HT1080 (cell line): ENCODE measurements at places on chromosomes 7 and 10. TPM values are rescaled to one million over a fixed set of nuclear protein-coding genes. Genes with fewer than 3 reads are reported as not detected.

DNA sequence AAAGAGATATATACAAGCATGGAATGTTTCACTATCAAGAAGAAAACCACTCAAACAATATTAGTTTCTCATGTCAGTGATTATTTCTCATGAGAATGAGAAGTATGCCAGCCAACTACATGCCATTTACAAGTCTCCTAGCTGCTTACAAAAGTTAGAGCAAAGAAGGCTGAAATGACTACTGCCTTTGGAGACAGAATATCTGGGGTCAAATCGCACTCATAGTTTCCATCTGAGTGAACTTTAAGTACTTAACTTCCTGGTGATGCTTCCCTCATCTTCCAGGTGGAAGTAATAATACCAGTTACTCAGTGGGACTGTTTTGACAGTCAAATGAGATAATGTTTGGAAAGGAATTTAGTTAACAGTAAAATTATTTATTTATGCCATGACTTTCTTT lies 42.0 kb upstream of the RHOBTB1 start:
- DNase-seq: no peak

GRCh38 chr10:2817940-2818636 lies 249.3 kb upstream of the PFKP start:
- DNase-seq: no peak

- DNase-seq: no peak
Measured at GRCh38 chr10:129102906-129103693, 363.9 kb upstream of the MGMT start.

GRCh38 chr10:121648059-121648458 lies 49.8 kb upstream of the FGFR2 start:
- no peak for DNase-seq

DNA sequence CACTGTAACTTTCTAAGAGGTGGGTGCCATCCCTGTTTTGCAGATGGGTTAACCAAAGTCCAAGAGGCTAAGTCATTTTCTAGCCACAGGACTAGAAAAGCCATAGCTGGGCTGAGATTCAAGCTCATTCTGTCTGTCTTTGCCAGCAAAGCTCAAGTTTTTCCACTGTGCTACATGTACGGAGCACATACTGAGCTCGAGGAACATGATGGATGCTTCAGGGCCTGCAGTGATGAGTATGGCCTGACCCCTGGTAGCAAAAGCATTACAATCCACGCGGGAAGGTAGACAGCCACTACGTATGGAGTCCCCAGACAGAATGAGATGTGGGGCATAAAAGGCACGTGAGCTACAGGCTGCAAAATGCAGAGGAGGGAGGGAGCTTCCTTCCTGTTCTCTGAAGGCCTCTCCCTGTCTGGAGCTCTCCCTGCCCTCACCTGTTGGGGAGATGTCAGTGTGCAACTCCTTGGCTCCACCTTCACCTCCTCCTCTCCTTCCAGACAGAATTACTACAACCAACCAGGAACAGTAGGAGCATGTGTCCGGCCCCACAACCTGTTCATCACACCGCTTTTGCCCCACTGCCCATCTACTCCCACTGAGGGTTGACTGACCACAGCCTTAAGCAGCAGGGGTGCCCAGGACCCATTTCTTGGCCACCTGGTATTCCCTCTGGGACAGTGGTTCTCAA lies 16.4 kb downstream of the ITPRIP start:
- no peak for DNase-seq

DNA sequence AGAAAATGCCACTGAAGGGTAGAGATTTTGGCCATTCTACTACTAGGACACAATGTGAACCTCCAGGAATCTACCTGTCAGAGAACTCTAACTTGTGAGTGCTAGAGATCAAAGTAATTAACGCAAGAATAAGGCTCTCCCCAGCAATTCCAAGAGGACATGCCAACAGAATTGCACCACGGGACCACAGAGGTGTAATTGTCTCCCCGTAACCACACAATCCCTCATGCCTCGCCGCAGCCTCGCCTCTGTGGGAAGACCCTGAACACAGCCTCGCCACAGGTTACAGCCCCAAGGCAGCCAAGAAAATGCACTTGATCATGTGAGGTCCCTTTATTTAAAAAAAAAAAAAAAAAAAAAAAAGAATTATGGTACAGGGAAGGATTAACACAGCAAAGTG lies 29.5 kb downstream of the CDCA7L start:
- no peak for DNase-seq

GRCh38 chr7:111763221-111763801 lies 201.0 kb upstream of the IMMP2L start:
- DNase-seq: peak; percentile 19

DNA sequence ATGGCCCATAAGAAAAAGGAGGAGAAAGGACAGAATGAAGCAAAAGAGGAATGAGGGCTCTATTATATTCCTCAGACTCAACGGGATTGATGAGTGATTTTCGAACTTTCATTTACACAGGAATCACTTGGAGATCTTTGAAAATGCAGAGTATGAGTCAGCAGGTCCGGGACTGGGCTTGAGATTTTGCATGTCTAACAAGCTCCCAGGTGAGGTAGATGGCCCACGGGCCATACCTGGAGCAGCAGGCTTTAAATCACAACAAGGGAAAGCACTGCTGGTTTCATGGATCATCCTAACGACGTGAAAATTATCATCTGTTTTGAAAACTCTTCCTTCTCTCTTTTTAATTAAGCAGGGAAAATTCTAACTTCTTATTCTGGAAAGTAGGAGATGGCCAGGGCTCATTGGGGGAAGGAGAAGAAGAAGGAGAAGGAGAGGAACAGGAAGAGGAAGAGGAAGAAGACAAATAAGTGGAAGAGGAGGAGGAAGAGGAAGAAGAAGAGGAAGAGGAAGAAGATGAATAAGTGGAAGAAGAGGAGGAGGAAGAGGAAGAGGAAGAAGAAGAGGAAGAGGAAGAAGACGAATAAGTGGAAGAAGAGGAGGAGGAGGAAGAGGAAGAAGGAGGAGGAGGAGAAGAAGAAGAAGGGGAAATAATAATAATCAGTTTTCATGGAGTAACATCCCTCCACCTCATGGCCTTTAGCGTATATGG lies 3.8 kb upstream of the SDK1 start:
- no peak for DNase-seq

DNA sequence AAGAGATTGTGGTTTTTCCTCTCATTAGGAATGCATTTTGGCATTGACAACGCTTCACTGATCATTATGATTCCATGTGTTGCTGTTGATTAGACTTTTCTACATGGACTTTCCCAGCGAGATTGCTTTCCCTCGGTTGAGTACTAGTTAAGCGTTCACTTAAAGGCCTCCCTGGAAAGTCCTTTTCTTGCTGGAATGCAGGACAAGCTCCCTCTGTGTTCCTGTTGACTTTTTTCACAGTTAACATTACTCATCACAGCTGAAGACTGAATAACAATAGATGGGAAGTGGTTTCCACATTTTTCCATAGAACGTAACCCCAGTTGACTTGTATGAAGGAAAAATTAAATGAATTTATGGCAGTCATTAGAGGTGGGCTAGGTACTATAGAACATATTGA lies 2.6 kb upstream of the CAV1 start:
- DNase-seq: peak; percentile 92

DNA sequence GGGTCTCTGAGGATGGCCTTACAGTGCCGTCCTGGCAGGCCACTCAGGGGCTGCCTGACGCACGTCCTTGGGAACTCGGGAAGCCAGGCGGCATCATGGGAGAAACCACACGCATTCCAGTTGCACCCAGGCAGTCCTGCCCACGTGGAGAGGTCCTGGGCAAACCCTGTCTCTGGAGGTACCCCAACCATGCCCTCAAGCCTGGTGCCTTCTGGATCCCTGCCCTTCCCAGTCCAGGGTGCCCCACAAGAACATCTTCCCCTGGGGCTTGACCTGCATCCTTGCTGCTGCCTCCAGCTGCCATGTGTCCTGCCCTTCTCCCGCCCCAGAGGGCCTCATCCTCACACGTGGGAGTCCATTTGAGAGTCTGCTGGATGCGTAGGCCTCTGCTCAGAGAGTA lies 200.3 kb upstream of the PPP2R2D start:
- DNase-seq: no peak

GRCh38 chr7:80918909-80919721 lies at the start of gene SEMA3C:
TSS of gene SEMA3C (minus strand) at chr7:80919051. CDS start at chr7:80916781, 2,270 bp downstream.
- peak; percentile 93 for DNase-seq

GRCh38 chr7:95255691-95256090 lies 68.6 kb downstream of the PON1 start:
- peak; percentile 20 for DNase-seq

DNA sequence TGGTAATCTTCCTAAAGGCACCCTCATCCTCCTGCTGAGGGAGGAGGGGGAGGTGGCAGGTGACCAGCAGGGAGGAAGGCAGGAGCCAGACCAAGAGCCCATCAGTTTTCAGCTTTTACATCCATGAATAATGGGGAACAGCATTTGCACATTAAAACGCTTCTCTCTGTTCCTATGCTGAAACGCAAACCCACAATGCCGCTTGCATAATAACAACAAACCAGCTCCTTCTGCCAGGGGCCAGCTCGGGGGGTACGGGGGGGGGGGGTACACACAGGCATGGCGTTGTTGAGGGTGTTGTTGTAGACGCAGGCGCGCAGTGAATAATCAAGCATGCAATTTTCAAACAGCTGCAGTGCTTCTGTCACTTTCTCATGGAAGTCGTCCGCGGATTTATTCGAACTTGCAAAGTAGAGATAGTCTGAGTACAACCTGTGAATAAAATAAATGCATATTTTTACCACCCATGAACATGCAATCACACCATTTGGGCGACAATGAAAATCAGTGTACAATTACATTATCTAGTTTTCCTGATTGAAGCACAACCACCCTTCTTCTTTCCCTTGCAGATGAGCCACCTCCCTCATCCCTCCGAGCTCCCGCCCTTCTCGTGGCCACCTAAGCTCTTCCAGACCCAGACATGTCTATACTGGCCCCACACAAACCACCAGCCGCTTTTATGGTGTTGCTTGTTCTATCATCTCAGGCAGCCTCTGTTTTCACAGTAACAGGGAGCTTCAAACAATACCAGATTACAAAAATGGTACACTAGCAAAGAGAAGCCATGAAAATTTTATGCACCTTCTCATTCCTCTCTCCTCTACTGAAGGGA lies 72.2 kb downstream of the CHST15 start:
- DNase-seq: no peak

DNA sequence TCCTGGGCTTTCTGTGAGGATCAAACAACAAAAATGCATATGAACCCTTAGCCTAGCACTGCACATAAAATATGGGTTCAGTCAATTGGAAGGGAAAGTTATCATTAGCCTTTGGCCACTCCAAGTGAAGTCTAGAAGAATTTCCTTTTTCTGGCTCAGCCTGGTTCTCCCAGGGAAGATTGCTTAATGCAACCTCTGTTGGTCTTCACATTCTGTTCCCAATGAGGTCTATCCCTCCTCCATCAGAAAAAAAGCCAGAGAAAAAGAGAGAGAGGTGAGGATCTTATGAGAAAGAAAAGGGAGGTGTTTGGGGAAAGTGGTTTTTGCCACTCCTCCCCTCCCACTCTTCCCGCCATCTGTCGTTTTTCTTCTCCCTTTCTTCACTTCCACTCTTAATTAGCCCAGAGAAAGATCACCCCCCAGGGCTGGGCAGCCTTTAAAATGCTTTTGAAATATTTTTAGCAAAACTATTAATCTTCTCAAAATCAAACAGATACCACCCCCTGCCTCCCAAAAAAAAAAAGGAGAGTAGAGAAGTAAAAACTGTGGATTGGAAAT lies 31.1 kb downstream of the CPVL start:
- no peak for DNase-seq

- DNase-seq: peak; percentile 24
Measured at GRCh38 chr10:27241010-27241651, 534 bp upstream of the ACBD5 start.

ARHGAP21 gene
- 59.1 and 70.1 TPM in 2 replicates for total RNA-seq

TNS3 gene
- 32.6 and 38.2 TPM in 2 replicates for total RNA-seq

PTPRZ1 gene
- total RNA-seq: 0.26 and 0.30 TPM in 2 replicates

SLC29A4 gene
- total RNA-seq: 1.1 and 1.6 TPM in 2 replicates

SORBS1 gene
- total RNA-seq: 0.50 and 0.76 TPM in 2 replicates

PRPF18 gene
- 27.7 and 31.9 TPM in 2 replicates for total RNA-seq

SPOCK2 gene
- total RNA-seq: not detected in 2 replicates

STK31 gene
- 0.02 TPM in 1 of 2 replicates, not detected in the other for total RNA-seq

PGAM2 gene
- not detected in 2 replicates for total RNA-seq
